ENCODE measurements at places on chromosomes 12 and 14.
A peak's percentile ranks its signal among the peaks of the same experiment; 100 is the strongest.

- no peak for DNase-seq
These were observed 10.9 kb upstream of the GSC start for GRCh38 chr14:94780536-94781399.

DNA sequence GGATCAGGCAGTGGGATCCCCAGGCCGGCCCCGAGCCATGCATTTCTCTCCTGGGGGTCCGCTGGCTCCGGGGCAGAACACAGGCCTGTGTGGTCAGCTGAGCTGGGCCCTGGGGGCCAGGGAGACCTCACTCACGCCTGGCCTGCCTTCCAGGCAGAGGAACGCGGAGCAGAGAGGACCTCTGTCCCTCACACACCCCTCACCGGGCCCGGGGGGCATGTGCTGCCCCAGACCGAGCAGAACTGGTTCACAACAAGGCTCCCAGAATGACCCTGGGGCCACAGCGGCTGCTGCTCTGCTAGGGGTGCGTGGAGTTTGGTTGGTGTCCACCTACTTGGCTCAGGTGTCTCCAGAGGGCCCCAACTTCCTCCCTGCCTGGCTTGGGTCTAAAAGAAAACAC is 33.0 kb upstream of the RFLNA start:
- no peak for DNase-seq

- DNase-seq, result no peak
These were observed 65.2 kb downstream of the TSPAN9 start for GRCh38 chr12:3142386-3142785.

GRCh38 chr12:50050410-50051098 is 6.8 kb upstream of the ASIC1 start:
- DNase-seq, result no peak

DNA sequence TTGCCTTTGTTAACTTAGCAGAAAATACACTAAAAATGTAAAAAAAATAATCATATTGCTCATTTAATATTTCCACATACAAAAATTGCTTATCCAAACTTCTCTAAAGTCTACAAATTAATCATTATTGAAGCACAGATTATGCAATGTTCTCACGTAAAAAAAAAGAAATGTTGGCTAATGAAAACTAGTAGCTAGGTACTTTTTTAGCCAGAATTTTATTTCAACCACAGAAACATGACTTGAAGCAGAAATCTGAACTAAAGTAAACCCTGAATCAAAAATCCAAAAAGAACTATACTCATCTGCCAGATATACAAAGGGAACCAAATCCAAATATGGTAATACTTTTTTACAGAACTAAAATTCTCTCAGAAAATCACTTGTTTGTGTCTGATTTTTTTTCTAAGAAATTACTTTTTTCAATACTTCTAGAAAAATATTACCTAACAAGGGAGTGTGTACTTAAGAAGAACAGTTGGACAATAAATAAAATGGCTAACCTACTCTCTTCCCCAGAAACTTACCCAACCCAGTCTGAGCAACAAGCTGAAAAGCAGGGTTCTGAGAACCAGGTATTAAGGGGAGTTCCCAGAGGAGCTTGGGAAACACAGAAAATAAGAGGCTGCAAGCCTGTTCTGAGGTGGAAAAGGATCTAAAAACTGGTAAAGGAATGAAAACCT is 78.4 kb upstream of the RAP1B start:
- no peak for DNase-seq

DNA sequence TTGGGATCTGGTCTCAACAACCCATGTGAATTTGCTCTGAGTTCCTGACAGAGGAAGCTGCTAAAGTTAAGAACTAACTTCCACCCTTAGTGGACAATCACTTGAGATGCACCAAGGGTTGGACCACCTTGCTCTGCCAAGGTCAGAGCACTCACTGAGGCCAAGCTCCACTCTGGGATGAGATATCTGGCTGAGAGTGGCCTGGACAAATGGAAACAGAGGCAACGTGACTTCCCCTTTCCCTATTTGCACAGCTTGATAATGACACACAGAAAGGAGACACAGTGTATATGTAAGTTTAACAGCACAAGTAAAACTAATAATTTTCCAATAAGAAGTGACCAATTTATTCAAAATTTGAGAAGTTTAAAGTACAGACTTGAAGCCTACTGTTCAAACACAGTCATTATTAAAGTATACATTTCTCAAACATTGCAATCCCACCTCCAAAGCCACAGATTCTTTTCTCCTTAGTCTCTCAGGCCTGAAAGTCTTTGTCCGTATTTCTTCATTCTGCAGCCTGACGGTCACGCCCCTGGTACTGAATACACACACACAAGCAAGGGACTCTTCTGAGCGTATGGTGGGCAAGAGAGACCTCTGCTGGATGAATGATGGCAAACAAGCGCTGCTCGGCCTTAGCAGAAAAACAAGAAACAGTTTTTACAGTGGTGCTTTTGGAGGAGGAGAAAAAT is 28.6 kb downstream of the TMEM30B start:
- DNase-seq, result peak; percentile 68

DNA sequence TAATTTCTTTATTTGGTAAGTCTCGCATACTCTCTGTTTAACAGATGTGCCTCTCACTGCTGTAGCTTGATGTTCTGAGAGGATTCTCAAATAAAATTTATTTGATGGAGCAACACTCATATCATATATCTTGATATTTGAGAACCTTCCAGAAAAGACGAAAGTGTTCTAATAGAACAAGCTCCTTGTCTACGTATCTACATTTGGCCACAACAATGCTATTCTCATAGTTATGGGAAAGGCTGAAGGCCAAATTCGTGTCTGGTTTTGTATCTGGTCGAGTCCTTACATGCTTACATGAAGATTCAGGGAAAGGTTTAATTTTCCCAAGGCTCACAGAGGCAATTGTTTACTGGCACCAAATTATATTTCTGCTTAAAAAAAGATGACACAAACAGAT is 186.7 kb upstream of the SLC38A2 start:
- no peak for DNase-seq

GRCh38 chr12:98421316-98421715 is 94.1 kb upstream of the TMPO start:
- no peak for DNase-seq

Measured in stimulated activated naive CD8-positive, alpha-beta T cell treated with anti-CD3 and anti-CD28 coated beads, Interleukin-15, amount 100 ng/mL, for 72 hours (primary cell).